ENCODE measurements at places on chromosomes 7 and 10. TPM values are rescaled to one million over a fixed set of nuclear protein-coding genes. Genes with fewer than 3 reads are reported as not detected.

DNA sequence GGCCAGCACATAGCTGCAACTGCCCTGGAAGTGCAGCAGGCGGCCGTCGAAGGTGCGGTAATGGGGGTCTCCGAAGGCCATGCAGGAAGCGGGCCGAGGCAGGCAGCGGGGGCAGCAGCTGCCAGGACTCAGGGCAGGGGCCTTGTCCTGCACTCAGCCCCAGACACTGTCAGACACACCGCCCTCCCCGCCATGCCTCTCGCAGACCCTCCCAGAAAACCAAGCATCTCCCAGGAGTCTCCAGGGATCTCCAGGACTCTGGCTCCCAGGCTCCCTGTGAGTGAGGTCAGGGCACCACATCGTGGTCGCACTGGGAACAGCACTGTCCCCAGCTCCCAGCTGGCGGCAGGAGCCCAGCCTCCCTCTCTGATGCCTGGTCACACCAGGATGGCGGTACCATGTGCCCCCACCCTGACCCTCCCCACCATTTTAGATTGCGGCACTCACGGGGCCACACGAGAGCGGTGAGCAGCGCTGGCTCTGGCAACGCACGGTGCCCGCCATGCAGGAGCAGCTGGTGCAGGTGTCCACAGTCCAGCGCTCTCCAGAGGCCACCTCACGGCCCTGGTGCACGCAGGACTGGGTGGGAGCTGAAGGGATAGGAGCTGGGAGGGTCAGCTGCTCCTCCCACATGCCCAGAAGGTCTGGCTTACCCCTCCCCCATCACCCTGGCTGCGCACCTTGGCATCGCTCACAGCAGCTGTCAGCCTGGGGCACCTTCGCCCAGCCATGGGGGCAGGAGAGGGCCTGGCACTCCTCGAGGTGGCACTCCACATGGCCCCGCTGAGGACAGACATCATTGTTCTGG is 17.5 kb downstream of the ATP6V1F start:
- no peak for DNase-seq

GRCh38 chr7:49763791-49764190 is 9.6 kb upstream of the VWC2 start:
- DNase-seq = no peak

DNA sequence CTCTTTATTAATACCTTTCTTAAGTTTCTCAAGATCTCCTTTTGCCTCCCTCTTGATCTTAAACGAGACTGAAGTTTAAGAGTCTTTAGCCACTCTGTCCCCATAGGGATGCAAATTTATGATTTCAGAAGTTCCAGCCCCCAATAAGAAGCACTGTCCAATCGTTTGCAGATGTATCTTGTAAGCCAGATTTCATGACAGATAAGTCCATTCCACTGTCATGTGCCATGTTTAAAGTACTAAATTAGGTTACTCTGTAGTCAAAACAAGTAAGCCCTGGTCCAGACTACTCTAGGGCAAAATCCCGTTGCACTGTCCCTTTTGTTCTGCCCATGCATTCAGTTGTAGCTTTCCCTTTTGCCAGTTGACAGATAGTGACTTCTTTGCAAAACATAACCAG is 157.2 kb upstream of the KAT6B start:
- DNase-seq = no peak

DNA sequence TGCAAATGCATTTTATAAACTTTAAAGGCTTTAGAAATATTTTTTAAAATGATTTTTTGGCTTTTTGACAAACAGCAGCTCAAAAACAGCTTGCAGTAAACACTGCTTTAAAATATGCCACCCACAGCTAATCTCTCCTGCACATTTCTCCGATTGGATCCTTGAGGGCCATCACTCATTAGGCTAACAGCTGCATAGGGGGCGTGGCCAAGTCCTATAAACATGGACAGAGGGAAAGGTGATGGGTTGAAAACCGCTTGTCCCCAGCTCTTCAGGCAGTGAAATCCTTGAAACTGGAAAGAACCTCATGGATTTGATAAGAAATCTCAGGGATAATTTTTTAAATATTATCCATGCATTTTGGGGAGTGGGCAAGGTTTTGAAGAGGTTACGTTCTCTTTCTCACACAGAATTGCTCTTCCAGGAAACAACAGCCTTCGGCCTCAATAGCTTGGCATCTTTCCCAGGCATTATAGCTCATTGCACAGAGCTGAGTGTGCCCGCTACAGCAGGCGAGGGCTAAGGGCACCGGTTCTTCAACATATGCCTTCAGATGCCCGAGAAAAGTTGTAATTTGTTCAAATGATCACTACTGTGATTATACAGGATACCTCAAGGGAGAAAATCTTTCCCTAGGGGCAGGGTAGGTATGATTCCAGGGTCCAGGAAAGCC is 1.7 kb downstream of the PLEKHS1 start:
- no peak for DNase-seq

TYW1B gene
- total RNA-seq = 0.78 TPM

GSAP gene
- total RNA-seq = 4.7 TPM

SPACDR gene
- total RNA-seq = not detected

CNPY1 gene
- total RNA-seq = not detected

FAM221A gene
- total RNA-seq = 4.1 TPM

Measured in Caki2 (cell line).